ENCODE measurements at places on chromosomes 16 and 17.

DNA sequence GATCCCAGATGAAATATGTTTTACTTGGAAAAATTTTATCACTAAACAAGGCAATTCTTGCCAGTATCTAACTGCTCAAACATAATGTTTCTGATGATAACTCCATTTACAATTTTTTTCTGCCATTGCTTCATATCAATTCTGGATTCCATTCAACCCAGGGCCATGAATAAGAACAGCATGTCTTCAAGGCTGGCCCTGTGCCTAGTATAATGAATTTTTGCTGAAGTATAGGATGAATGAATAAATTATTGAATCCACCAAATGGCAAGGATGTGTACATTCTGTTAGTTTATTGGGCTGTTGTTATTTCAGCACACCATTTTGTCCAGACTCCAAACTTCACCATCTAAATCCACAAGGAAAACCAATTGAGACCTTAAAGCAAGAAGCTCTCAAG is 414.7 kb downstream of the HS3ST3B1 start:
- no peak for DNase-seq

GRCh38 chr16:57301126-57301817 is 16.8 kb upstream of the PLLP start:
- no peak for DNase-seq

GRCh38 chr16:20726661-20727060 is 15.0 kb downstream of the THUMPD1 start:
- no peak for DNase-seq

DNA sequence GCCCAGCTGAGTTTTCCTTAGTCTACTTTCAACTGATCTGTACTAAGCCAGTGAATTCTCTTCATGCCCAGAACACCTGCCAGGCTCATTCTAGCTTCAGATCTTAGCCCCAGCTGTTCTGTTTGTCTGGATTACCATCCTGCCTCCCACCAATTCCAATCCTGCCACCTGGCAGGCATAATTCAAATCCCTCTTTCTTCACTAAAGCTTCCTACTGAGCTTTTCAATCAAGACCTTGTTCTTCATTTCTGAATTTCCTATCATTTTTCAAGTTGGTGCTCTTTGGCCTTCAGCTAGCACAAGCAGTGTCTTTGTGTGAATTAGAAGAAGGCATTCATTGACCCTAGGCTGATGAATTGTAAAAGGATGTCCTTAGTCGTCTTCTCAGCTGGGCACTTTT is 357.6 kb downstream of the UTP18 start:
- DNase-seq, result no peak

- DNase-seq, result no peak
Measured at GRCh38 chr16:12436201-12436657, 367.5 kb downstream of the CPPED1 start.

DNA sequence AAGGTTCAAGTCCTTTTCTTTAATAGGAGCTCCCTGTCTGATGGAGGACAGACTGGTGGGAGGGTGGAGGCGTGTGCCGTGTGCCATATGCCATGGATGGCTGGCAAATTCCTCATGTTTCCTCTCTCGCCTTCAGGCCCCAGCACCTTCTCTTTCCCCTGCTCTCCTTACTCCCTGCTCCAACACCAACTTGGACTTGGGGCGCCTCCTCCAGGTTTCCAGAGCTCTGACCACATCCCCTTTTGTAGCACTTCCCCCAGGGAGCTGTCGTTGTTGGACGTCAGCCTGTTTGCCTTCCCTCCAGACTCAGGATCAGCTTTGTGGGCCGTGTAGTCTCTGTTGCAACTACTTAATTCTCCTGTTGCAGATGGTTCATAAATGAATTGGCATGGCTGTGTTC is 30.7 kb downstream of the TMC7 start:
- no peak for DNase-seq

GRCh38 chr17:79065105-79065670 is 9.4 kb upstream of the ENGASE start:
- DNase-seq, result peak; percentile 74

DNA sequence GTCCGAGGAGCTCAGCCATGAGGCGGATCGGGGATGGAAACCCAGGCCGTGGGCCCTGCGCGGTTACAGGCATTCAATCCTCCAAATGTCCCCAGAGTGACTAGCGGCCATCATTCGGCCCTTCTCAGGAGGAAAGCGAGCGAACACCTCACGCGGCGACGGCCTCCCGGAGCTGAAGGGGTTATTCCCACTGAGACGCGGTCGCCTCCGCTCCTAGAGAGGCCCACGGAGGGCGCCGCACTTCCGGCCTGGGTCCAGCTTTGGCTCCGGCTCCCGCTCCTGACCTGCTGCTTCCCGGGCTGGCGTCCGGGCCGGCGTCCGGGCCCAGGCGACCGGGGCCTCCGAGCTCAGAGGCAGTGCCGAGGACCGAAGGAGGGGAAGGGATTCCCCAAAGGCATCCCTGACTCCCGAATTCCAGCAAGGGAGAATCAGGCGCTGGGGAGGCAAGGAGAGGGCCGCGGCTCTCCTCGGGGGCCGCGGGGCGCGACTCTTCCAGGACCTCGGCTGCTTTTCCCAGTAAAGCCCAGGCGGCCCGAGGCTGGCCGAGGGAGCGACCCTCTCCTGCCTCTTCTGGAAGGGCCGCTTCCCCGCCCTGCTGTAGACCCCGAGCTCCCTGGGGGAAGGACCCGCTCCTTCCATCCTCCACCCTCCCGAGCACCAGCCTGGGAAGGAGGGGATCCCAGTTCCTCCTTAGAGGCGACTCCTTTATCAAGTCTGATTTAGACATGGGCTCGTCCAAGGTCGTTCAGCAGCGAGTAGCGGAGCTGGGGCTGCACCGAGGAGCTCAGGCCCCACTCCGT is 18.6 kb upstream of the ZNF629 start:
- peak; percentile 60 for DNase-seq

GRCh38 chr16:1788708-1789100 is 4.8 kb downstream of the IGFALS start:
- DNase-seq, result no peak

DNA sequence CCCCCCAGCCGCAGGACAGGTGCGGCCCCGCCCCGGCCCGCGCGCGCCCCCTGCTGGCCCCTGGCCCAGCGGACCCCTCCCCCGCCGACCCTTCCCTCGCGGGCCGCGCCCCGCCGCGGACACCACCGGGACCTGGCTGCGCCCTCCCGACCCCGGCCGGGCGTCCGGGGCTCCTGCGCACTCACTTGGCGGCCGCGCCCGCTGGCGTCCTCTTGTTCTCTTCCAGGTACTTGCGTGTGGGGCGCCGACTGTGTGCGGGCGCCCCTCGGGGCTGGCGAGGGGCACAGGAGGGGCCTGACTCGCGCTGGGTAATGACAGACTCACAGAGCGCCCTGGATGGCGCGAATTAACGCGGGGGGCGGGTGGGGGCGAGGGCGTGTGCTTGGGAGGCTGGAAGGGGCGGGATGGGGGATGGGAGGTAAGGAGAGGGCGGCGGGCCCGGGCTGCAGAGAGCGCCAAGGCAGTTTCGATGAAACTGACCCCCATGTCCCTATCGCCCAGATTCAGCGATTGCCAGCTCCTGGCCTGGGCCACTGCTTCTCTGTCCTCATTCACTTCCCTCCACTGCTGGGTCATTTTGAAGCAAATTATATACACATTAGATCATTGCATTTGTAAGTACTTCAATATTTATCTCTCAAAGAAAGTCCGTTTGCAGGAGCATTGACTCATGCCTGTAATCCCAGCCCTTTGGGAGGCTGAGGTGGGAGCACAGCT is 445 bp upstream of the DBNDD1 start:
- peak; percentile 39 for DNase-seq

- no peak for DNase-seq
Measured at GRCh38 chr16:24977678-24978075, 37.5 kb downstream of the ARHGAP17 start.

DNA sequence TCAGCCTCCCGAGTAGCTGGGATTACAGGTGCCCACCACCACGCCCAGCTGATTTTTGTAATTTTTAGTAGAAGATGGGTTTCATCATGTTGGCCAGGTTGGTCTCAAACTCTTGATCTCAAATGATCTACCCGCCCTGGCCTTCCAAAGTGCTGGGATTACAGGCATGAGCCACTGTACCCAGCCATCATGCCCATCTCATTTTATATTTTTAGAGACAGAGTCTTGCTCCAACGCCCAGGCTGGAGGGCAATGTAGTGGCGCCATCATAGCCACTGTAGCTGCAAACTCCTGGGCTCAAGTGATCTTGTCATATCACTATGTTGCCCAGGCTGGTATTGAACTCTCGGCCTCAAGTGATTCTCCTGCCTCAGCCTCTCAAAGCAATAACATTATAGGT is 43.2 kb upstream of the TRAP1 start:
- no peak for DNase-seq

DNA sequence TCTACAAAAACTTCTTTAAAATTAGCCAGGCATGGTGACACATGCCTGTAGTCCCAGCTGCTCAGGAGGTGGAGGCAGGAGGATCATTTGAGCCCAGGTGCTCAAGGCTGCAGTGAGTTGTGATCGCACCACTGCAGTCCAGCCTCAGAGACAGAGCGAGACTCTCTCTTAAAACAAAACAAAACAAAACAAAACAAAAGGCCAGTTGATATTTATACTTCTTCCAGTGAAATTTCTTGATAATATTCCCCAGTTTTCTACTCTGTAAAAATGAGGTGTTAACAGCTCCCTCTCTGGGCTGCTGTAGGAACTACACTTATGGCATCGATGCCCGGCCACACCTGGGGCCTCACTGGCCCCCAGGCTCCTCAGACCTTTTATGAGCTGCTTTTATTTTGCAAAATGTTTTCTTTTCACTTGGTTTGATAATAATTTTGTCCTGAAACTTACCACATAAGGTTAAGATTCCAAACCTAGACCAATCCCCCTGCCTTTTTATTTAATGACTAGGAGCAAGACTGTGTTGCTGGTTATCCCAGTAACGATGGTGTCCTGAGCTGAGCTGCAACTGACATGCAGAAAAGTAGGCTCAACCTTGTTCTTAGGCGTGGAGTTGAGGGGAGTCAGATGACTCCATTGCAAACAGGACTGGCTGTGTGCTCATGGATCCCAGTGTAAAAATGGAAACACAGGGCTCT is 17.6 kb downstream of the MAPK8IP3 start:
- peak; percentile 42 for DNase-seq

DNA sequence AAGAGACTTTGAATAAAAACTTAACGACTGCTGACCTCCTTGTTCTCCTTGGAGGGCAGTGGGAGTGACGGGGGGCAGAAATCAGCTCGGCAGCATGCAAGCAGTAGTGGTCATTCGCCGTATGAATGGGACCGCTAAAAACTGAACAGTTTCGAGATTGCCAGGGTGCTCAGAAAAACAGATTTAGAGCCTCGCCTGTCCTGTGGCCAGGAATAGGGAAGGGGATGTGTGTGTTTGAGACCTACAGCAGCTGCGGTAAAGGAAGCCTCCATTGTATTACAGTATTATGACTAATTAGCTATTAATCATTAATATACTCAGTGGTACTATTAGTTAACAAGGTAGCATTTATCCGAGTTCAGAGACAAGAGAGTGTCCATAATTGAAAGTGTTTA is 670 bp upstream of the ZNF652 start:
- DNase-seq, result no peak

DNA sequence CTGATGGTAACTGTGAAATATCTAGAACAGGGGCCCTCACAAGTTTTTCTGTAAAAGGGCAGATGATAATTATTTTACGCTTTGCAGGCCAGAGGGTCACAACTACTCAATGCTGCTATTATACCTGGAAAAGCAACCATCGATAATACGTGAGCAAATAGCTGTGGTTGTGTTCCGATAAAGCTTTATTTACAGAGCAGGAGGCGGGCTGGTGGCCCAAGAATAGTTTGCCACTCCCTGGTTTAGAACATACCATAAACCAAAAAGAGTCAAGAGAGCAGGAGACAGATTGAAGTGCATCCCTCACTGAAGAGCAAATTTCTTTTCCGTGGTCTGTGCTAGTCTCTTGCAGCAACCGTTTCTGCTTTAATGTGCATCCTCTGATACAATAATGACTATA is 77.9 kb upstream of the DYNLRB2 start:
- no peak for DNase-seq

DNA sequence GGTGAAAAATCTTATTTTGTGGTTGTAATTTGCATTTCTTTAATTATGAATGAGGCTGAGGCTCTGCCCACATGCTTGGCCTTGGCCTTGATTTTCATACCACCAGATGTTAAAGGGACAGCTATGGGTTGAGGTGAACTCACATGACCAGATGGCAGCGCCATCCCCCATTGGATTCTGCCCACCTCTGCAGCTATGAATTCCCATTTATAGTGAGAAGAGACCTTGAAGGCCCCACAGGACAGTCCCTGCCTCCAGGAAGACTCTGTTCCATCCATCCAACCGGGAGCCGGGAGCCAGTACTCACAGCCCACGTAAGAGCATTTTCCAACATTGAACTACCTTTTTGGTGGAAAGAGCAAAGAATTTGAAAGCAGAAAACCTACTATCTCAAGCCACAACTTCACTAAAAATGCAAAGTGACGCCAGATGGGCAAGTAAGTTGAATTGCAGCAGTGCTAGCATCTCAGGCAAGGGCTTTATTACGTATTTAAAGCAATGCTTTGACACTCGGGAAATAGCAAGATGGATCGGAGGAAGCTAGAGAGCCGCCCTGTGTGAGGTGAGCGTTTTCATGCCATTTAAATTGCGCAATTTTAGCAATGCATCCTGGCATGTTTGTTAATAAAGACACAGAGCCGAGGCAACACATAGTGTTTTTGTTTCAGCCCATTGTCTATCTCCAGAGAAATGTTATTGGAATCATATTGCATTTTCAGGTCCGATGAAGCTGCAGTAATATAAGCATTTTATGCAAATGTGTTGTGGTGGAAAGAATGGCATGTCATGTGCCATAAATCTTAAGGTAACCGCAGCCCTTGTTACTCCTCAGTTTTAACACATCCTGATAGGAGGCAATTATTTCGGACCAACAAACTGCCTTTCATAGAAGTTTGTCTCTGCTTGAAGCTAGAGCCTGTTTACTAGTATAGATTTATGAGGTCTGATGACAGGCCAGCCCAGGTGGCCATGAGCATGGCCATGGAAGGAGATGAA is 273.4 kb upstream of the TNRC6C start:
- DNase-seq, result no peak

DNA sequence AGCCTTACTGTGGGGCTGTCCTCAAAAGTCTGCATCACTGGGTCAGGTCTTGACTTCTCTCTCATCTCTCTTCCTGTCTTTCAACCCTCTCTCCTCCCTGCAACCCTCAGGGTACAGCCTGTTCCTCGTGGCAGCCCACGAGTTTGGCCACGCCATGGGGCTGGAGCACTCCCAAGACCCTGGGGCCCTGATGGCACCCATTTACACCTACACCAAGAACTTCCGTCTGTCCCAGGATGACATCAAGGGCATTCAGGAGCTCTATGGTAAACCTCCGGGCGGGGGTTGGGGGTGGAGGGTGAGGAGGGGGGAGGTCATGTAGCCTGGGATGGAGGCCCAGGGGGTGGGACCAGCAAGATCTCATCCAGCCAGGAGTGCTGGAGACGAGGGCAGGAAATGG is 12.7 kb downstream of the MMP2 start:
- no peak for DNase-seq

GRCh38 chr17:68699936-68700335 is 98.8 kb upstream of the FAM20A start:
- no peak for DNase-seq

- DNase-seq, result no peak
Measured at GRCh38 chr17:37069087-37069486, 120.3 kb downstream of the AATF start.

- DNase-seq, result no peak
Measured at GRCh38 chr17:5122586-5123342, 6.9 kb downstream of the USP6 start.
